ENCODE measurements at places on chromosomes 7 and 10.

- DNase-seq, result no peak
These were observed 279.5 kb upstream of the AKR1E2 start for GRCh38 chr10:4546500-4546899.

- no peak for DNase-seq
These were observed 16.8 kb downstream of the CPEB3 start for GRCh38 chr10:92274071-92274470.

DNA sequence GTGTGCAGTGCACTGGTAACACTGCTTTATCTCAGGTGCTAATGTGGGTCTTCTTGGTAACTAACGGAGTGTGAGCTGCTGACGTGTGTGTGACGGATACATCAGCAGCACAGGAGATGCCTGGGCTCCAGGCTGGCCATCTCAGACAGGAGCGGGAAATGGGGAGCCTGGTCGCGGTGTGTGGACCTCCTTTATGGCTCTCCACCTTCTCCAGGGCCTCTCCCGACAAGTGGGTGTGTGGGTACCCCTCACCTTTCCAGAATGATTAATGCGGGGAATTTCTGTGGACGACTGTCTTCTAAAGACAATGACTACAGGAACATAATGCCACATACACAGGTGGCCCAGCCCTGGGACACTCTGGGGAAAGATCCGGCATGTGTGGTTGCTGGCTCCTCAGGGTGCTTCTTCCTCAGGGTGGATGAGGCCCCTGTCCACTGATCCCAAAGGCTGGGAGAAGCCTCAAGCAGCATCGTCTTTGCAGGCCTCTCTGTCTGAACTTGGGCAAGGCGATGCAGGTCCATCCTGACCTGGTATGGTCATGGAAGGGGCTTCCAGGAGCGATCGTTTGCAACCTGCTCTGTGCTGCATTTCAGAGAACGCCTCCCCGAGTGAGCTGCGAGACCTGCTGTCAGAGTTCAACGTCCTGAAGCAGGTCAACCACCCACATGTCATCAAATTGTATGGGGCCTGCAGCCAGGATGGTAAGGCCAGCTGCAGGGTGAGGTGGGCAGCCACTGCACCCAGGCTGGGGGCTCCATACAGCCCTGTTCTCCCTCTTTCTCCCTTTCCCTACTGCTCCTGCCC lies 20.3 kb upstream of the CSGALNACT2 start:
- no peak for DNase-seq

GRCh38 chr7:5381071-5381772 lies 42.4 kb downstream of the TNRC18 start:
- DNase-seq, result no peak

DNA sequence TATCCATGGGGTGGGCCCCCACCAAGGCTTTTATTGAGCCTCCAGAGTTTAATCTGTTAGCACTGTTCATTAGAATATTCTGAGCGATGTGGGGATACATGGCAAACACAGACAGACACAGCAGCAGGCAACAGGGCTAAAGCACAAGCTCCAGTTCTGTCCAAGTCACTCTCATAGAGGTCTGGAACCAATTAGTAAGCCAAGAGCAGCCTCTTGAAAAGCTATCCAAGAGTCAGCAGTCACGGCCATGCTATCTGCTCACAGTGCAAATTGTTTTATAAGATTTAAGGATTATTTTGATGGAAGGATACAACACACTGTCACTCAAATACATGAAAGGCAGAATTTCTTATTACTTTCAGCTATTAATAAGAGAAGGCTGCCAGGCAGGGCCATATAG lies 86.4 kb upstream of the DGKB start:
- no peak for DNase-seq

GRCh38 chr7:33184828-33185227 lies 55.5 kb downstream of the BBS9 start:
- no peak for DNase-seq

GRCh38 chr10:112753961-112754411 lies 196.1 kb upstream of the TCF7L2 start:
- DNase-seq, result peak; percentile 40

GRCh38 chr10:69151984-69152383 lies 28.0 kb downstream of the VPS26A start:
- no peak for DNase-seq

DNA sequence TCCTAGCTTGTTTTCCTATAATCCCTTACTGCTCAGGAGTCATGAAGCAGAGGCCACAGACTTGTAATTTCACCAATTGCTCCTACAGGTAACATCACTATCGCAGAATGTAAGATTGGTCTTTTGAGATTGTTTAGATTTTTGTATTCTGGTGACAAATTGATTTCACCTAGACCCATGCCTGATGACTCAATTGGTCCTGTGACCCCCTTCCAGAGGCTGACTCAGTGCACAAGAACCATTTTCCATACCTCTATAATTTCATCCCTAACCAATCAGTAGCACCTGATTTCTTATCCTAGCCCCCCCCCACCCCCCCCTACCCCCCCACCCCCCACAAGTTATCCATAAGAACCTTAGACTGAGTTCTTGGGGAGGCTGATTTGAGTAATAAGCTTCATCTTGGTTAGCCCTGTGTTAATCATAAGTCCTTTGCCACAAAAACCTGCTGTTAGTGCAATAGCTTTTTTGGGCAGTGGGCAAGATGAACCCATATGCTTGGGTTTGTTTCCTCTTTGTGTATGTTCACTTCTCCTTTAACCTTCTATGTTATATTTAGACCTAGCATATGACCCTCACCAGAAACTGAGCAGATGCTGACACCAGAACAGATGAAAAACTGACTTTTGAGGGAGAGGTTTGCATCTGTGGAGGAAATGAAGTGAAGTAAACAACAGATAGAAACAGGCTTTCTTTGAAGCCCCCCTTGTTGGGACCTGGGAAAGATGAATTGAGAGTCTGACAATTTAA lies 187.1 kb downstream of the KIF20B start:
- DNase-seq, result no peak

DNA sequence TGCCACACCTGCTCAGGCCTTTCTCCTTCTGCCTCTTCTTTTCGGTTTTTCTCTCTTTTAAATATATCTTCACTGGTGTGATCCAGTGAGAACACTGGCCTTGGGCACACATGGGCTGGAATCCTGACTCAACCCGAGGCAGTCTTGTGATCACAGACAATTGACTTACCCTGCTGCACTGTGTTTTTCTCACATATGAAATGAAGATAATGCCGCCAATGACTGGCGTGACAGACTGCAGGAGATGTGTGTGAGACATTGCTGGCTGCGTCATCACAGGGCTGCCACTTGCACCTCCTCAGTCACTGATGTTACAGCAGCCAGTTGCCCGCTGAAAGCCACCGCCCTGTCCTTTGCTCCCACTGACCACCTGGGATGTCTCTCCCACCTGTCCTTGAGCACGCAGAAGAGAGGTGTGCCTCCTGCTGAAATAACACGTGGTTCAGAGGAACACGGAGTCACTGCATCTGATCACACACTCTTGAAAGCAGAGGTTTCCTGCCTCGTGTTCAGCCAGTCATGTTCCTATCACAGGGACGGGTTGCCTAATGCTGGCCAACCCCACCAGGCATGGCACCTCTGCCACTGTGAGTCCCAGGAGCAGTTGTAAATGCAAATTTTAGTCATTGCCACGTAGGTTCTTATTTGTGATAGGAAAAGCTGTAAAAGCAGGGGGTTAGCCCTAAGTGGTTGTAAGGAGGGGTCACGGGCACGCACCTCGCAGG lies 124.6 kb upstream of the LANCL2 start:
- DNase-seq, result no peak

DNA sequence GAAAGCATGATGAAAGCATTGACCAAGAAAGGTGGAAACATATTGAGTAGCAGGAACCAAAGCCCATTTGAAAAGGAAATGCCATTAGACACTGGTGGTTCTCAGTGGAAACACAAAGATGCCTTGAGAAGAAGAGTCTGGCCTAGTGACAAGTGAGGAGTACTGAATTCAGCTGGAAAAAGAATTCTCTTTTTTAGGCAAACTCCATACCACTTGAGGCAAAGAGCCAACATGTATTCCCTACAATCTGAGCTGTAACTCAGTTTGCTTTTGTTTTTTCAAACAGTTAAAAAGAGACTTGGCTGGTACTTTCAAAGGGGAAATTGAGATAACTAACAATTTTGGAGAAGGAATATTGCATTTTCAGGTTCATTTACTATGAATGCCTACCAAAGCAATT lies 624.0 kb downstream of the NRG3 start:
- DNase-seq, result no peak

DNA sequence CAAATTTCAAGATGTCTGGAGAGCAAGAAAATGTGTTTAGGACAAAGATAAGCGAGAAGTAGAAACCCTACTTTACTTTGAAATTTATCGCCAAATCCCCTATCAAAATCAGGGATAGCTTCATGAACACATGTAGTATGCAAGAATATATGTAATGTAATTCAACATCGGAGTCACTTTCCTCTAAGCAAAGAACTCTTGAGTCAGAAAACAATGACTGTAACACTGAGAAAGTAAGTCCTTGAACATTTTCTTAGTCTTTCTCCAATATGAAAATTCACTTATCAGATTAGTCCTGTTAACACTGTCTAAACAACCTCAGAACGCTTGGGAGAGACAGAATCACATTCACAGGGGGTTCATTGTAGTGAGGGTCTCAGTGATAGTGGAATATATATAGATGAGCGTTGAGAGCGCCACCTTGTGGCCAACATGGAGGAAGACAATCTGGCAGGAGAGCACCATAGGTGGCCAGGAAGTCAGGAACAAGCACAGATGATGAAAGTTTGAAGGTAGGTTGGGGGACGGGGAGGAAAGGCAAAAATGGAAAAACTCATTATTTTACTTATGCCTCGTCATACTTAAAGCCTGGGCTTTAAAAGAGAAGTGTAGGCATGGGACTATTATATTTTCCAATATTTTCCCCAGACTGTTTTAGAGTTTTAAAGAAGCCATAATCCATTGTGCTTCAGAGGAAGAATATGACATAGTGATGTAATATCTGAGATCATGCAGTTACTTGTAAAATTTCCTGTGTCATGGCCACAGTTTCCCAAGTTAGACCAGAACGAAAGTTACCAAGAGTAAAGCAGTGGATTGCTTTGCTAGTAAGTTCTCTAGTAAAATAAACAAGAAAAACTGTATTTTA lies 115.5 kb upstream of the GNAI1 start:
- peak; percentile 70 for DNase-seq

GRCh38 chr10:64798297-64798696 lies 1277.1 kb downstream of the REEP3 start:
- DNase-seq, result no peak

DNA sequence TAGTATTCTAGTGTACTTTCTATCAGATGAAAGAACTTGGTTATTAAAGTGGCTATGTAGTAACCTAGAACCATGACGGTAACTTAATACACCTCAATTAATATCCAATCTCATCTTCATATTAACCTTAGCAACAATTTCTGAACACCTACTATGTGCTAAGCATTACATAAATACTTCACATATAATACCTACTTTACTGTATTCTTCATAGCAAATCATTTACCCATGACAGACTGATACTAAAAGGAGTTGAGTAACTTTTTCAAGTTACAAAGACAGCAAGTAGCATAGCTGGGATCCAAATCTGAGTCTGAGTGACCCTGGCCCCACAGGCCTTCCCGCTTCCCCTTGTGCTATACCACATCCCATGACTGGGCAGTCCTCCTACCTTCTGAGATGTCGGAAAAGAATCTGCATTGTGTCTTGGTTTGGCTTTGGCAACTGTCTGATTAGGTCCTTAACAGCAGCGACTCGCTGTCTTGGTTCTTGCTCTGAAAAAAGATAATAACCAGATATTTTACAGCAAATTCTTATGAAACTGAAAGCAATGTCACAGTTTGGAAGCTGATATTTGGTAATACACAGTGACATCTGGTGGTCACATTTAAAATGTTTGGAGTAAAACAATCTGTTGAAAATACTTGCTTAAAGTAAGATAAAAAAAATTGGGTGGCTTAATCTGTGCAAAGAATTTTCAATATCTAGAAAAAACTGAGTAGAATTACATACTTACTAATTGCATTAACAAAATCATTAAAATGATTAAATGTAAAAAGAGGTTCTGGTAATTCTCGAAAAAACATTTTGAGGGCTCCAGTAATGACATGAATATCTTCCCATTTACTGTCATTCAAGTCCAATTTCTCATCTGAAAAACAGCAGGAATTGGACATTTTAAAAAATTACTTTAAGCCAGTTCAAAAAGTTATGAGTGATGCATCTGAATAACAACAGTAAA lies 120.1 kb downstream of the ARHGAP12 start:
- DNase-seq, result peak; percentile 61

GRCh38 chr10:122861711-122862161 lies 16.1 kb upstream of the CUZD1 start:
- no peak for DNase-seq

DNA sequence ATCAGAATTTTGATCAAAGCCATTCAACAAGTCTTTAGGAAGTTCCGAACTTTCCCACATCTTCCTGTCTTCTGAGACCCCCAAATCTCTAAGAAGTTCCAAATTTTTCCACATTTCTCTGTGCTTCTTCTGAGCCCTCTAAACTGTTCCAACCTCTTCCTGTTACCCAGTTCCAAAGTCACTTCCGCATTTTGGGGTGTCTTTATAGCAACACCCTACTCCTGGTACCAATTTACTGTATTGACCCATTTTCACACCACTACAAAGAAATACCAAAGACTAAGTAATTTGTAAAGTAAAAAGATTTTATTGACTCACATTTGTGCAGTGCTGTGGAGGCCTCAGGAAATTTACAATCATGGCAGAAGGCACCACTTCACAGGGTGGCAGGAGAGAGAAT lies 385.8 kb upstream of the GHITM start:
- DNase-seq, result no peak

DNA sequence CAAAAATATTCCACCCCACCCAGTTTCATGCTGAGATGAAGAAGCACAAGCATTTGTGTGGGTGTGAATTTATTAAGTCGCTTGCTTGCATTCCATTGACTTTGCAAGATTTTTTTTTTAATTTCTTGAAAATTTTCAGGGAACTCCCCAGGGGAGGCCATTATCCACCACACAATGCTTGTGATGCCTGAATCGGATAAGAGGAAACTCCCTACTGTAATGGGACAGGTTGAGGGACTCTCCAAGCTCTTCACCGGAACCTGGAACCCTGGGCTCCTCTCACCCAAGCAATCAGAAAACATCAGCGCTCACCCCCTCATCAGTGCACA lies 153.6 kb upstream of the ZMIZ1 start:
- DNase-seq, result no peak

DNA sequence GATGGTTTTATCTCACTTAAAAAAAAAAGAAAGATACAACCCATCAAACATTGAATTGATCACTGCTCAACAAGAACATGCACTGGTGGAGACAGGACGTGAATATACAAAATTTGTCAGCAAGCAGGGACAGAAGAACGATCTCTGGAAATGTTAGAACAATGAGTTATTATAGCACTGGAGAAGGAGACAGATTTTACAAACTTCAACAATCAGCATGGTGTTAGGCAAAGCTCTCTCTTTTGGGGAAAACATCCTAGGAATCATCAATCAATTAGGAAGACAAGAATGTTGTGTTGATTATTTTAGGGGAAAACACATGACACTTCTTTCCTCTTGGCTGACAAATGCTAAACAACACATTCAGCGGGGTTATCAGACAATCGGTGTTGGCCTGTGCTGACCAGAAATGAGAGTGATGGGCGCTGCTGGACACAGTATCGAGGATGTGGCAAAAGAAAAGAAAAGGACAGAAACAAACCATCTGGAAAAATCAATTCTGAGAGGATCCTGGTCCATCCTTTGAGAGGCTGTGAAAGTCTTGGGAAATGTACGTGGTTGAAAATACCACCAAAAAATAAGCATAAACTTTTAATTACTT lies 103.9 kb downstream of the RAPGEF5 start:
- DNase-seq, result no peak
